ENCODE measurements at places on chromosomes 1 and 21.

GRCh38 chr1:198640174-198640573 is 1.3 kb downstream of the PTPRC start:
- DNase-seq = no peak

DNA sequence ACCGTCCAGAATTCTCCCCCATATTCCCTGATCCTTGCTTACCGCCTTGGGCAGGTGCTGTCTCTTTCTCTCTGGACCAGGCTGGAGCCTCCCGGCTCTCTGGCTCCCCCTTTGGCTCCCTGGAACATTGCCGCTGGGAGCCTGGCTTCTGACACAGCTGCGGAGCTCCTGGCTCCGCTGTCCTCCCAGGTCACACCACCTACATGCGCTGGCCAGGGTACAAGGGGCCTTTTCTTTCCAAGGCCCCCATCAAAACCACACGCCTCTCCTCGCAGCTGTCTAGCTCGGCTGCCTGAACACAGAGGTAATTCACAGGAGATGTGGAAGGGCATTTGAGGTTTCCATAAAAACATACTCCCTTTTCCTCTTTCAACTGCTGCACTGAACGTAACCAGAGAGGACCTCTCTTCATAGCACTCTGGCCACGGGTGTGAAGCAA is 7.5 kb upstream of the ZNF648 start:
- DNase-seq = peak; percentile 34

DNA sequence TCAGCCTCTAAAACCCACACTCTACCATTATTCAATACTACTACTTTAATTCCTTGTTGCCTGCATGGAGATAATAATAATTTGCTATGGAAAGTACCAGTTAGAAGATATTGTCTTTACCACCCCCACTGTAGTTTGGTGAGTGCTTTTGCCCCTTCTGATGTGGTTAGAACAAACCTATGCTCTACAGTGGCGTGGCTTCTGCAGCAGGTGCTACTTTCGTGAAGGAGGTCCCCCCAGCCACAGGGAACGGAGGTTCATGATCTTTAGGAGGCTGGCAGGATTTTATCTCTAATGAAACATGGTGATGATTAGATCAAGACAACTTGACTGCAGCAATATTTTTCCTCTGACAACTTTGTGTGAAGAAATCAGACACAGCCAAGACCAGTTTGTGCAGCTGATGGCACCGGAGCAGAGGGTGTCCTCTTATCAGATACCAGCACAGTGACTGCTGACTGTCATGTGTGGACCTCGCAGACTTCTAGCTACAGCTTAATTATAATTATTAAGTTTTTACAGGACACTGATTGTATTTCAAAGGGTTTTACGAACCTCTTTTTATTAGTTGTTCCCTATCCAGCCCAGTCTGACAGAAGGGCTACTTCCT is 10.7 kb upstream of the TCHH start:
- DNase-seq = no peak

DNA sequence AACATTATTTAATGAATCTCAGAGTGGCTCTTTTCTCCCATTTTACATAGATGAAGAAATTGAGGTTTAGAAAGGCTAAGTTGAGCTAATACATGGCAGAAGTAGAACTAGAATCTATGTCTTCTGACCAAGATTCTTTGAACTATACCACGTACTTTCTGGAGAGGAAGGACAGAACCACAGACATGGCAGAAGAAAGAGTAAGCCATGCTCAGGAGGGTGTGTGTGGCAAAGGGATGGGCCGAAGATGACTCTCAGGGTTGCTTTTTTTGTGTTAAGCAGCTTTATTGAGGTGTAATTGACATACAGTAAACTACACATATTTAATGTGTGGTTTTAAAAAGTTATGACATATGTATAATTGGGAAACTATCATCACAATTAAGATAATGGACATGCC is 69.5 kb downstream of the PEX14 start:
- DNase-seq = no peak

DNA sequence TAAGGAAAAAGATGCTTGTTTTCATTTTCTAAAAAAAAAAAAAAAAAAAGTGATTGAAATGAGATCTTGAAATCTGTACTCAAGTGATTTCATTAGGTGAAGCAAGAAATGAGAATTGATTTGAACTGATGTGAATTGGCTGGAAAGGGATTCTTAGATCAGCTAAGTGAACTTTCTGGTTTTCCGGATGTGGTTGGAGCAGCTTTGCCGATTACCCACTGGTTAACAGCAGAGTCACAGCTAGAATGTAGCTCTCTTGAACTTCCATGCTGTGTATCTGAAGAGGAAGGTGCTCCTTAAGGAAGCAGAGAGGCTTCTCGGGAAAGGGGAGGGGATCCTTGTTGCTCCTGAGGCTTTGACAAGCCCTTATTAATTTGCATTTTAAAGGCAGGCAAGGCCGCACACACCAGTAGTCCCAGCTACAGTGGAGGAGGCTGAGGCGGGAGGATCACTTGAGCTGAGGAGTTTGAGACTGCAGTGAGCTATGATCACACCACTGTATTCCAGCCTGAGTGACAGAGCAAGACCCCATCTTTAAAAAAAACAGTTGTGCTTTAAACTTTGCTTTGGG is 28.7 kb upstream of the PWP2 start:
- DNase-seq = no peak

DNA sequence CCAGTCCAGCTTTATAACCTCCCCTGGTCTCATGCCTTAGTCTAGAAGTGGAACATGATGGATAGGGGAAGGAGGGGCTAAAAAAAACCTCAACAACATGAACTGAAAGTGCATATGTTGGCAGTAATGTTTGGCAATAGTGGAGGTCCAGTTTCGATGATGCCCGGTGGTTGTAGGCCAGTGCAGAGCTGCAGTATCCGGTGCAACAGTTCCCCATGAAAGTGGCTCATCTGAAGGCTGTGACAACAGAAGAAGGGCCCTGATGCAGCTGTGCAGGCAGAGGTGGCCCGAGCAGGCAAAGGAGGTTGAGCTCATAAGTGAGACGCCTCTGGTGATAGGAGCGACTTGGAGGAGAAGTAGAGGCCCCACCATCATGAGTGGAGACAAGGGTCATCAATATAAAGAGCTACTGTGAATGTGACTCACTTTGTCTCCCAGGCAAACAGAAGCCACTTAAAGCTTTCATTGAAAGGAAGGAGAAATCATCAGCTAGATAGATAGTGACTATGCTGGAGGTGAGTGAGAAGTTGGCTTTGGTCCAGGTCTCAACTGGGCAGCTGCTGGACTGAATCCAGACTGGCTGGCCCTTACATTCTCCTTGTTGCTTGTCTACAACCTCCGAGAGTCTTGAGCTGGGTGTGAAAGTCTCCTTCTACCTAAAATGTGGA is 10.2 kb upstream of the CREG1 start:
- no peak for DNase-seq

- peak; percentile 76 for DNase-seq
Measured at GRCh38 chr1:67760030-67760821, 73.0 kb downstream of the GNG12 start.

DNA sequence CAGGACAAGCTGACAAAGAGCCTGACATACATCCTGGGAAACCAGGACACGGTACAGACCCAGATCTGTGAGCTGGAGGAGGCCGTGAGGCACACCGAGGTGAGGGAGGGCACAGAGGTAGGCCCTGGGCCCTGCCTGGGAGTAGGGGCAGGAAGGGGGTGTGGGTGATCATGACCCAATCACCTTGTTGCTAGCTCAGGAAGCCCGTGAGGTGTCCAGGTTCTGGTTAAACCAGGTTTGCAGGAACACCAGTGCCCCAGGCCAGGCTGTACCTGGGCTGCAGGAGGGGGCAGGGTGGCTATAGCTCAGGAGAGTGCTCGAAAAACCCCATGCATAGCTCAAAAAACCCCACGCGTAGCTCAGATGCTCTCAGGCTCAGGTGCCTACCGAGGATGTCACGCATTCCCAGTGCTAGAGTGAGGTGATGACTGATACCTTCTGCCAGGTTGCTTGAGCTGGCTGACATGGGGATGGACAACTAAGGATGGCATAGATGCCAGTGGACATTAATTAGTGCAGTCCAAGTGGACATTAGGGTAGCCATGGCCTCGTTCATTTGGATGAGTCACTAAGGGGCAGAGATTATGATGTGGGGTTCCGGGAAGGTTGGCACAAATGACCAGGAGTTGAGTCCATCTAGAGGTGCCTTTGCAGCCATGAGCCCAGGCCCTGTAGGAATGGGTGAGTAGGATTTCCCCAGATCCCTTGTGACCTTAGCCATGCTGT is 3.7 kb downstream of the TRIM46 start:
- peak; percentile 91 for DNase-seq

GRCh38 chr21:44006017-44006619 is 6.0 kb upstream of the TRAPPC10 start:
- no peak for DNase-seq

DNA sequence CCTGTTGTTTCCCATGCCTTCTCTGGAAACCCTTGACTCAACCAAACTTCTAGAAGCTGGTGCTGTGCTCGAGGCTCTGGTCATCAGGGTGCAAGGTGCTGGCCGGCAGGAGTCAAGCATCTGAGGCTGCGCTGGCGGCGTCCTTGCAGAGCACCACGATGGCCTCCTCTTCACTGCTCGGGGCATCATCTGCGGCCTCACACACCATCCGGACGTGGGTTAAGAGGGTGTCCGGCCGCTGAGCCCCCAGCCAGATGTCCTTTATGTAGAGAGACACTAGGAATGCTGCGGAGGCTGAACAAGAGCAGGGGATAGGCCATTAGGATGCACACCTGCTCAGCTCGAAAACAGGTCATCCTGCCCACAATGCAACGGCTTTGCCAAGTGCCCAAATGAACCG is 16.2 kb downstream of the MRAP start:
- no peak for DNase-seq

DNA sequence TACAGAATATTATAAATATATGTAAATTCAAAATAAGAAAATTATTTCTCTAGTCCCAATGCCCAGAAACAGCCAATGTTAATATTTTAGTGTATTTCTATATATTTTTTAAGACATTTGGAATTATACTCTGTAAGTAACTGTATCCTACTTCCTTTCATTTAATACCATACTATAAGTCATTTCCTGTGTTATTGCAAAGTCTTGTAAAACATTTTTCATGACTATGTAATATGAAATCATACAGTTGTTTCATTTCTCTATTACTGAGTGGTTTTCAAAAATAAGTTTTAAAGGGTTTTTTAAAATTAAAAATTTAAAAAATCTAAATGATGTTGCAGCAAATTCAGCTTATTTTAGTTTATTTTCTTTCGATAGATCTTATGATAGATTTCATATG is 2.0 kb downstream of the RNASEL start:
- DNase-seq = no peak

DNA sequence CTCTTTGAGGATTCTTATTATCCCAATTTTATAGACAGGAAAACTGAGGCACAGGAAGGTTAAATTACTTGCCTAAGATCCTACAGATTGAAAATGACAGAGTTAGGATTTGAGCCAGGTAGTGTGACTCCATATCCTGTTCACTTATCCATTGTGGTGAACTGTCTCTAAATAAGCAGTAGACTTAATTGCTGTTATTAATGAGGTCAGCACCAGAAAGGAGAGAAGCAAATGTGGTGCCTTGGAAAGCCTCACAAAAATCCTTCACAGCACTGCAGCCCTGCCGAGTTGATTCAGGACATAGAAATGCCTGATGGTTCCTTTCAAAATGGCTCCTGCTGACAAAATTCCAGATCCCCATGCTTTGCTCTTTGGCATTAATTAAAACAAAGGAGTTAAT is 193.3 kb upstream of the BEND5 start:
- no peak for DNase-seq

DNA sequence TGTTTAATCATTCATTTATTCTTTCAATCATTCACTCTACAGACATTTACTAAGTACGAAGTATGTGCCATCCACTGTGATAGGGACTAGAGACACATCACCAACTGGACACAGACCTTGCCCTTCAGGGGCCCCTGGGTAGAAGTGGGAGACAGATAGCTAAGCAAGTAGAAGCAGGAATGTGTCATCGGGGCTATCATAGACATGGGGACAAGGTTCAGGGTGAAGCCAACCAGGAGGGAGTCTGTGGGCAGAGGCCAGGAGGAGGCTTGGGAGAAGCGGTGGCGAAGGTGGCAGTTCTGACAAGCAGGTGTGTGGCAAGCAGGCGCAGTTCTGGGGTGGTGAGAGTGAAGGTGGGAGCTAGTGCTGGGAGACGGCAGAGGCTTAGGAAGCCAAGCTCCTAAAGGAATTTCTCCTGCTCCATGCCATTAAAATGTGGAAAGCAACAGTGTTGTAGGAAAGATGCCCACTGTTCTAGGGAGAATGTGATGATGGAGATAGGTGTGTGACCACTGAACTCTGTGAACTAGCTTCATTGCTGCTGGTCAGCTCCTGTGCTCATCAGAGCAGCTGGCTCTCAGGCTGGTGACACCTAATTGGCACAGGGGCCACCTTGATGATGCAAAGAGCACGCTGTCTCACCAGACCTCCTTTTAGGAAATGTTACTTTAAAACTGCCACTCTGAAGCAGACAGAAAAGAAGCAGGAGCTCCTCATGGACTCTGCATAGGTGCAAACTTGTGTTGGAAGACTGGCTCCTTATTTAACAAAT is 79.7 kb upstream of the LPGAT1 start:
- no peak for DNase-seq
